ENCODE measurements at places on chromosomes 4 and X.
A peak's percentile ranks its signal among the peaks of the same experiment; 100 is the strongest.

DNA sequence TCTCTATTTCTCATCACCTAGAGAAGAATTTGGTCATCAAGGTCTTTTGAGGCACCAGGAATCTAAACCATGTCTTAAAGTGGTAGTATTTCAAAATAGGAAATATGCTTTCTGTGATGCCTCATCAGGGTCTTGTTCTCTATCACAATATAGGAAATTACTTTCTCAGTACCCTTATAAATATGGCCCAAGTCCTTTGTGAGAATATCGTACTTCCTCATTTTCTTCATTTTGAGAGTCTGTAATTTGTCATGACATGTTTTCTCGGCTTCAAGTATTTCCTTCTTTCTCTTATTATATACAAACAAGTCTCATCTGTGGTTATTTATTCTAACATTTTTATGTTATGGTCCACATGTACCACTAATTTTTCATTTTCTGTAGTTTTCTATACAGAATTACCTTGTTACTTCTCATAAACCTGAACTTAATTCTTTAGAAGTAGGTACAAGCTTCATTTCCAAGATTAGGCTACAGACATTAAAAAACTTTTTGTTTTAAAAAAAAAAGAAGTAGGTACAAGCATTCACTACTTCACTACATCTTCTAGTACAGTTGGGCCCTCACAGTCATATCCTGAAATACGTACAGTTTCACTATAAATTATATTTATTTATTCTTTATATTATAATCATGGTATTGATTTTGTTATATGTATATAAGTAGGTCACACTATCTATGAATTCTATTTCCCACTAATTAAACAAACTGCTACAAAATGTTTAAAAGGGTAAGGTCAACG, 54.4 kb downstream of the KLHL13 start:
- DNase-seq, result no peak

DNA sequence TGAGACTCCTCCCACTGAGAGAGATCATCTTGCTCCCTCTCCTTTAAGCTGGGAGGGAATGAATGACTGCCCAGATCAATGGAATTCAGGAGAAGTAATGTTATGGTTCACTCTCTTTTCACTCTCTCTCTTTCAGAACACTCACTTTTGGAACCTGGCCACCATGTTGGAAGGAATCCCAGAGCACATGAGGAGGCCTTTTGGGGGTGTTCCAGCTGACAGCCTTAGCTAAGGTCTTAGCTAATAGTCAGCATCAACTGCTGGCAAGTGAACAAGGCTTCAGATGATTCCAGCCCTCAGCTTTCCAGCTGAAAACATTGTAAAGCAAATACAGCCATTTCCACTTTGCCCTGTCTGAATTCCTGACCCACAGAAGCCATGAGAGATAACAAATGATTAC, 124.0 kb upstream of the CLNK start:
- peak; percentile 67 for DNase-seq

DNA sequence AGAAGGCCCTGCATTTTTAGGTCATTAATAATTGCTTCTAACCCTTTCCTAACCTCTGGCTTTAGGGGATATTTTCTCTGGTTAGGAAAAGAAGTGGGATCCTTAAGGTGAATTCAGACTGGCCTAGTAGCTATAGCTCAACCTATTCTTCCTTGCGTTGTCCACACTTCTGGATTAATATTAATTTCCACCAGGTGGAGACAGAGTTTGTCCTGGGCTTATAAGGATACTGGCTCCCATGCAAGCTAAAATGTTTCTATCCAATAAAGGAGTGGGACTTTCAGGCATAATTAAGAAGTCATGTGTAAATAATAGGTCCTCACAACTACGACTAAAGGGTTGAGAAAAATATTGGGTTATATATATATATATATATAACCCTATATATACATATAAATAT, 860.0 kb upstream of the POU3F4 start:
- DNase-seq, result no peak

DNA sequence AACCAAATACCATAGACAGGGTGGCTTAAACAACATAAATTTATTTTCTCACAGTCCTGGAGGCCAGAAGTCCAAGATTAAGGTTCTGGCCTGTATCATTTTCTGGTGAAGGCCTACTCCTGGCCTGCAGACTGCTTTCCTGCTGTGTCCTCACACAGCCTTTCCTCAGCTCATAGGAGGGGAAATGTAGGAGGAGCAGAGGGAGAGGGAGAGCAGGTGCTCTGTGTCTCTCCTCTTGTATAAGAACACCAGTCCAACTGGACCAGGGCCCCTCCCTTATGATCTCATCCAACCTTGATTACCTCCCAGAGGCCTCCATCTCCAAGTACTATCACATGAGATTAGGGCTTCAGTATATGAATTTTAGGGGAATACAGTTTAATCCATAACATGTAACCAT, 34.3 kb downstream of the RAPGEF2 start:
- no peak for DNase-seq

DNA sequence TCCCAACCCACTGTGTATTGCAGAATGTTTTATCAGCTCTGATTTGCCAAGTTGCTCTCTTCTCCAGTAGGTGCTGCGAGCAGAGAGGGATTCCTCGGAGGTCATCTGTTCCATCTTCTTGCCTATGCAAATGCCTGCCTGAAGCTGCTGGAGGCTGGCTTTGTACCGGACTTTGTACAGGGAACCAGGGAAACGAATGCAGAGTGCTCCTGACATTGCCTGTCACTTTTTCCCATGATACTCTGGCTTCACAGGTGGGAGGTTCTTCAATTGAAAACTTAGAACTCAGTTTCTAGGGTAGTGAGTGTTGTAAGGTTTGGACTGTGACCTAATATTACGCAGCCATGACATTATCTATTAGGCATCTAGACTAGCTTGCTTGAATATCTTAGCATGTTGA, 24.9 kb downstream of the AR start:
- DNase-seq, result no peak

DNA sequence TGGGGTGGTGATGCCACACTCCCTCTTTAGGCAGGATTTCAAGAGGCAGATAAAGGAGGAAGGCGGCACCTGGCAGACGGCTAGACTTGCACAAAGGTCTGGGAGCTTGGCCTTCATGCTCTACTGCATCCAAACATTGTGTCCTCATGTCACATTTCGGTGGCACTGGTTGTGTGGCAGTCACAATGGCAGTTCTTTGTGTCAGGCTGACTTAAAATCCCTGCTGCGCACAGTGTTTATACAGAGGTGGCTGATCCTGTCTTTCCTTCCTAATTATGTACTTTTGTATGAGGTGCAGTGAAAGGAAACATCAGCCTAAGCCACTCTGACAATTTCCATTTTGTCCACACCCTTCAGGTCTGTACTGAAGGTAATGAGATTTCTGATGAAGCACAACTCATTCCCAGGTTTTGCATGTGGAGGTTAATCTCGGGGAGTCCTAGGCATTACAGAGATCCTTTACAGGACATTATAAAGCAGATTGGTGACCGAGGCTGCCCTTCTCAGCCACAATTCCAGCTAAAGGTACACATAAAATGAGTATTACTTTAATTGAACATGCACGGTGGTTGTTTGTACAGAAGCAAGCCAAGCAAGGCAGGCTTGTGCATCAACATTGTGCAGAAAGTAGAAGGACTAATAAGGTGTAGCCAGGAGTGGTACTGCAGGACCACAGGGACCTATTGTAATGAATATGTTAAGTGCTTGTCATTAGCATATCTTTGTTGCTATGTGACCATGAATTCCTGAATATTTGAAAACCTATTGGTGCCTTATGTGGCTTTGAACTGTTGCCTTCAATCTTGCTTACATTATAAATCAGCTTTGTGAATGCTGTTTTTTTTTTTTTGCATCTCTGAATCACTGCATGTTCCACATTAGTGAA, 147.6 kb downstream of the STK32B start:
- no peak for DNase-seq

DNA sequence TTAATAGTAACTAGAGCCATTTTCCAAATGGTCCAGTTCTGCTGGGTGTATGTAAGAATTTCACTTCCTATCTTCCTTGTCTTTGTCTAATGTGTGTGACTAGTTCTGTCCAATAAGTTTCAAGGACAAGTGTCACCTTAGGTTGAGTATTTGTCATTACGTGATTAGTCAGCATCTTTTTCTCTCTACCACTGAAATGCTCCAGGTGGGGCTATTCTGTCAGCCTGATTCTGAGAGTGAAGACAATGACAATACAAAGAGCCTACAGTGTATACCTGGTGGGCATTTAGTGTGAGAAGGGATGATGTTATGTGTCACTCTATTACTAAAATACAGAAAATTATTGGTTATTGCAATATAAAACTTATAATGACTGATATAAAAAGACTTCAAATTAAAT, 876.3 kb downstream of the C4orf33 start:
- DNase-seq, result no peak

DNA sequence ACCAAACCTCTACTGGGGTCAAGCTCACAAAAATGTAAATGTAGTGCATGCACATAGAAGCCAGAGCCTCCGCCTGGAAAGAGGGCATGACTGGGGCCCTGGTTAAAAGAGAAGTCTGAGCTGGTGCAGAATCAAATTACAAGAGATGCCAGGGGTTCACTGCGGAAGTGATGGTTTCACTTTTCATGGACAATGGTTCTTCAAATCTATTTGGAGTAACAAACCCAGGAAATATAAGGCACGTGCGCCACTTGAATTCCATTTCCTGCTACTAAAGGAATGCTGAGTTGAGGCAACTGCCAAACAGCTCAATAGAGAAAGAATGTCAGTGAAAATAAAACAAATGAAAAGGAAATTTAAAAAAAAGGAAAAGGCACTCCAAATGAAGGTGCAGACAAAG, 79.8 kb downstream of the FUNDC1 start:
- DNase-seq, result no peak

- DNase-seq, result no peak
Measured at GRCh38 chr4:6308899-6309643, 39.4 kb downstream of the WFS1 start.

- no peak for DNase-seq
Measured at GRCh38 chrX:2811271-2811670, 17.5 kb upstream of the GYG2 start.

- peak; percentile 71 for DNase-seq
Measured at GRCh38 chr4:141524116-141524515, 112.3 kb upstream of the IL15 start.

DNA sequence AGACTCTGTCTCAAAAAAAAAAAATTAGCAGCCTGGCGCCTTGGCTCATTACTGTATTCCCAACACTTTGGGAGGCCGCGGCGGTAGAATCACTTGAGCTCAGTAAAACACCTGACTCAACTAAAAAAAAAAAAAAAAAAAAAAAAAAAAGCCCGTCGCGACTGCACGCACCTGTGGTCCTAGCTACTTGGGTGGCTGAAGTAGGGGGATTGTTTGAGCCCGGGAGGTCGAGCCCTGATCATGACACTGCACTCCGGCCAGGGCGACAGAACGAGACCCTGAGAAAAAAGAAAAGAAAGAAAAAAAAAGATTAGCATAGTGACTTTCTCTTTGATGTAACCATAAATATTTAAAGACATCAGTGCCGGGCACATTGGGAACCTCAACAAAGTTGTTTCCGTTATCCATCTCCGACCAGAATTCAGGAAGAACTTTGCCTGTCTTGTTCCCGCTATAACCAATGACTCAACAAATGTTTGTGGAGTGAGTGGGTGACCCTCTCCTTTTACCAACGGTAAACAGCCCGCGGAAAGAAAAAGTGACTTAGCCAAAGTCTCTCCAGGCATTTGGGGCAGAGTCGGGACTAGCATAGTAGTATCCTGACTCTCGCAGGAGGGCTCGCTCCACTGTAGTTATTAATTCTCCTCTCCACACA, 553 bp upstream of the MED28 start:
- peak; percentile 76 for DNase-seq

GRCh38 chr4:177239477-177239876, 70.2 kb upstream of the NEIL3 start:
- no peak for DNase-seq

DNA sequence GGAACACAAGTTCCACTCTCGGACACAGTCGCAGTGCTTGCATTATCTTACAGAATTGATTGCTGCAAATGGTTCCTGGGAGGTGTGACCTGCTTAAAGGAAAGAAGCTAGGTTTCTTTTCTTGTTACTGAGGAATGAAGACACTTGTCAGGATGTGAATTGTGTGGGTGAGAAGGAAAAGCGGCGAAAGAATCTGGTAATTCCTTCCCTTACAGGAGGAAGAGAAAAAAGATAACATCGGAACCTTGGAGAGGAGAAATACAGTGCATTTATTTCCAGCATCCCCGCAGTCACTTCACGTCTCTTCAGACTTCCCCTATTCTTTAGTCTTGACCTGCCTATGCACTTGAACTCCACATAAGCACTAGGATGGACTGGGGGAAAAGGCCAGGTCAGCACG, 389 bp upstream of the CCSER1 start:
- DNase-seq, result no peak
